ENCODE measurements at places on chromosomes 6 and 20. TPM values are rescaled to one million over a fixed set of nuclear protein-coding genes. Genes with fewer than 3 reads are reported as not detected.

DNA sequence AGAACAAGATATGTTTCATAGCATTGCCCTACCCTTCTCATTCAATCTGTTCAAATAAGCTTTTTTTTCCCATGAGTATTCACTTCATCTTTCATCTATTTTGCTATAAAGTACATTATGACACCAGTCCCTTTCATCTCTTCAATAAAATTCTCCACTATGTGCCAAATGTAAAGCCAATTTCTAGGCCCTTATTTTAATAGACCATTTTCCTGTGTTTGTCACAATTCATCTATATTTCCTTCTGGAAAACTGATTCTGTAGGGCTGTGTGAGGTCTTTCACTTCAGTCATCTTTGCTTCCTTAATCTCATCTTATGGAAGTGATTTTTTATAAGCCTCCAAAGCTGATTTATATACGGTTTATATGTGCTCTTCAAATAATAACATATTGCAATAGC lies 992.4 kb upstream of the EYS start:
- DNase-seq: no peak

DNA sequence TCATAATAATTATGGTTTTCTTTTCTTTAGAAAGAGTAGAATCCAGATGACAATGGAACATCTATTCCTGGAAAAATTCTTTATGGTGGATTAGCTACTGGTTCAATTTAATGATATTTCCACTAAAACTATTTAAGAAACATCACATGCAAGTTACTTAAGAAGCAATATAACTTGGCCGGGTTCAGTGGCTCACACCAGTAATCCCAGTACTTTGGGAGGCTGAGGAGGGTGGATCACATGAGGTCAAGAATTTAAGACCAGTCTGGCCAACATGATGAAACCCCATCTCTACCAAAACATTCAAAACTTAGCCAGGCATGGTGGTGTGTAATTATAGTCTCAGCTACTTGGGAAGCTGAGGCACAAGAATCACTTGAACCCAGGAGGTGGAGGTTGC lies 65.9 kb upstream of the SMLR1 start:
- DNase-seq: no peak

GRCh38 chr6:142867355-142867801 lies 77.6 kb downstream of the HIVEP2 start:
- no peak for DNase-seq

DNA sequence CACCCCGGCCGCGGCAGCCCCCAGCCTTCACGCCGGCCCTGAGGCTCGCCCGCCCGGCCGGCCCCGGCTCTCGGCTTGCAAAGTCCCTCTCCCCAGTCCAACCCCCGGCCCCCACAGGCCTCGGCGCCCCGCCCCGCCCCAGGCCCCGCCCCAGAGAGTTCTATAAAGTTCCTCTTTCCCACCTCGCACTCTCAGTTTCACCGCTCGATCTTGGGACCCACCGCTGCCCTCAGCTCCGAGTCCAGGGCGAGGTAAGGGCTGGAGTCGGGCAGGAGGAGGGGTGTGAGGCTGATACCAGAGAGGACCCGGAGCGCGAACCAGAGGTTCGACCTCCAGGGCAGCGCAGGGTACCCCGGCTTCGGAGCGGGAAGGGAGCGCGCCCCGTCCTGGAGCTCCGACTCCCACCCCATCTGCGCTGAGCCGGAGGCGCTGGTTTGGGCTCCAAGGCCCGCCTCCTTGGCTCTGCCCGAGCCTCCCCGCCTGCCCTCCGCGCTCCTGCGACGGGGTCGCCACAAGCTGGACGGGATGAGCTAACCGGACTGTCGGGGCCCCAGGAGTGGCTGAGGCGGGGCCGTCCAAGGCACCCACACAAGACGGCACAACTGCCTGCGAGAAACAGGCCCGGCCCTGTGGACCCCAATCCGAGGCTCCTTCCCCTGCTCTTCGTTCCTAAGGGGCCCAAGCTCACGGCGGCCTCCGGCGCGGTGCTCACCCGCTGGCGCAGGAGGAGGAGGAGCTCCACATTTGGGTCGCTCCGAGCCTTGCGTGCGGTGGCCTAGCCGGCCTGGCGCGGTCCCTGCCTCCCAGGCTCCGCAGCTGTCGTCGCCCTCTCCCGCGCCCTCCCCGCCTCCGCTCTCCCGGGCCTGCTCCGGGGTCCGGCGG lies at the start of gene IRF4:
Gene IRF4 (plus strand): TSS at position 194 of the 882 bp plus-strand sequence. CDS start 1,401 bp downstream, outside the sequence.
- no peak for DNase-seq

Gene DACT2
- total RNA-seq: 4.0 TPM

Measured in urinary bladder (tissue), 4 donors.